ENCODE measurements at places on chromosomes 11 and 22. TPM values are rescaled to one million over a fixed set of nuclear protein-coding genes. Genes with fewer than 3 reads are reported as not detected.

Gene RNH1
- 147 TPM for total RNA-seq

Gene CCDC73
- total RNA-seq: not detected

GRCh38 chr11:76599041-76600013 is 71.2 kb downstream of the LRRC32 start:
- DNase-seq: peak; percentile 86

Gene MS4A12
- not detected for total RNA-seq

GRCh38 chr11:105582497-105582896 is 27.4 kb upstream of the GRIA4 start:
- no peak for DNase-seq

Gene MMP8
- total RNA-seq: 3.3 TPM

GRCh38 chr11:86877503-86877902 is 77.2 kb downstream of the PRSS23 start:
- no peak for DNase-seq

DNA sequence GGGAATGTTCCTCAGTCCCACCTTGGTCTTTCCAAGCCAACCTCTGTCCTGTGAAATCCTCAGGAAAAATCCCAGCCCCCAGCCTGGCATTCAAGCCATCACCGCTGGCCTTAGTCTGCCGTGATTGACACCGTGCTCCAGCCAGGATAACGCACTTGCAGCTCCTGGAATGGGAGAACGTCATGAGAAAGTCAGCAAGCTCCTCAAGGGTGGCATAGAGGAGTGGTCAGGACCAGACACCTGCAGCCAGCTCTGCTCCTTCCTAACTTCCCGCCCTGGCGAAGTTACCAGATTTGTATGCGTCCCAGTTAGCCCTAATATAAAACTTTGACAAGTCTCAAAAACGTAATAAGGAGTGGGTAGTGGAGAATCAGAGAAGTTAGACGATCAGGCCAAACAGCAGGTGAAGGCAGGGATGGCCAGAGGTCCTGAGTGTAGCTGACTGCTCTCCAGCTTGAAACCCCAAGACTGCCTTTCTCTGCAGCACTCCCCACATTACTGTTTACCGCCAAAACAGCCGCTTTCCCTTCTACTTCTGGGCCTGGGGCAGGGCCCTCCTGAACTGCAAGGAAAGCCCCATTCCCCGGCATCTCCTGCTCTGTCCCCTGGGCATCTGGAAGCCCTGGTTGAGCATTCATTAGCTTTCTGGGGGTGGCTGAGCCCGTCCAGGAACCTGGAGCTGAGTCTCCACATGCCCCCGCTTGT is 1.3 kb upstream of the DKK3 start:
- DNase-seq: no peak

Gene HBD
- not detected for total RNA-seq

- no peak for DNase-seq
These were observed at the start of gene CCDC81 for GRCh38 chr11:86374586-86374985. Gene CCDC81 (plus strand): TSS chr11:86374887. CDS start chr11:86375164, 277 bp downstream.

Gene OR51B5
- 1.8 TPM for total RNA-seq

Gene MIAT
- 0.39 TPM for total RNA-seq

Gene KCNK4
- not detected for total RNA-seq

- peak; percentile 40 for DNase-seq
These were observed 85.3 kb upstream of the SYT13 start for GRCh38 chr11:45371251-45372115.

Gene RBMXL2
- not detected for total RNA-seq

Gene MICALL1
- 8.4 TPM for total RNA-seq

Gene PNPLA2
- 10.5 TPM for total RNA-seq

- DNase-seq: peak; percentile 14
These were observed 63.4 kb downstream of the CACNG2 start for GRCh38 chr22:36640106-36640672.

DNA sequence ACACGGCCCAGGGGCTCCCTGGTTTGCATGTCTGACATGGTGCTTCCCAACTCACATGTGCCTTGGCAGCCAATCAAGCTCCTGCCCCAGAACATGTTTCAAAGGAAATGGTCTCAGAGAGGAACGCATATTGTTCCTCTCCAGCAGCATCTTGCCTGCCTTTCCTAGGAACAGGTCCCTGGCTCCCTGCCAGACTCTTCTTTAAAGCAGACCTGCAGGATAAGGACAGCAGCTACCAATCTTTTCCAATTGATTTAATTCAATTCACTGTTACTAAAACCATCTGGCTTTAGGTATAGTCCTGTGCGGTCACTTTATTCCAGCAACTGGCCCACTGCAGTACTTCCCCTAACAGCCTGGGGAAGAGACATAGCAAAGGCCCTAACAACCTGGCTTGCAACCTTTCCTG is 79.9 kb downstream of the AMBRA1 start:
- DNase-seq: no peak

- no peak for DNase-seq
These were observed 214.1 kb downstream of the FAM76B start for GRCh38 chr11:95575517-95575916.

Gene CPSF7
- 44.0 TPM for total RNA-seq

Gene TMEM25
- total RNA-seq: 4.2 TPM

Gene MMP10
- total RNA-seq: 0.24 TPM

GRCh38 chr22:50303848-50304527 is 3.5 kb downstream of the PLXNB2 start:
- no peak for DNase-seq

DNA sequence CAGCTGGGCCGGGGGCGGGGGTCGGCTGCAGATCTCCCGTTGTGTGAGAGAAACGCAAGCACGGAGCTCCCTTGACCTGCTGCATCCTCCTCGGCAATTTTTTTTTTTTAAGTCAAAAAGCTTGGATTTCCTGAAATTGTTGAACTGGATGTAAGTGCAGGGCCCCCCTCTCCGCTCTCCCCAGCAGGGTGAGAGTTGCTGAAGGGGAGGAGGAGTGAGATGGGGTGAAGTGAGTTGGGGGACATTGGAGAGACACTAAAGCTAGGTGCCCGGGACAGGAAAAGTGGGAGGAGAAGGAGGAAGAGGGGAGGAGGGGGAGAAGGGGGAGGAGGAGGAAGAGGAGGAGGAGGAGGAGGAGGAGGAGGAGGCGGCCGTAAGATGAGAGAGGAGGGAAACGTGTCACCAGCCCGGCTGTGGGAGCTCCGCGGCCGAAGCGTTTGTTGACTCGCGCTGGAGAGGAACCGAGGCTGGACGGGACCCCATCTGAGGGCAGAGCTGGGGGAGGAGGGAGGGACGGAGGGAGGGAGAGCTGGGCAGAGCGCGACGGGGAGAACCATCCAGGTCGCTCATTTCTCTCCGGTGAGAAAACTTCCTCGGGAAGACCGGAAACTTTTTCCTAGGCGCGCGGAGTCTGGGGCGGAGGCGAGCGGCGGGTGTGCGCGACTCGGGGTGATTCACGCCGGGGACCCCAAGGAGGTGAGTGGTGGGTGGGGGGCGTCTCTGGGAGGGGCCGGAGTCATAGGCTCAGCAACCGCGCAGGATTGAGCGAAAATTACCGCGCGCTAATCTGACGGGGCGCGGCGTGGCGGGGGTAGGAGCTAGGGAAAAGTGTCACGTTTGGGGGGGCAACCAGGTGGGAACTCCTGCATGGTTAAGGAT is 80.2 kb downstream of the PRR5L start:
- peak; percentile 56 for DNase-seq

Gene LYVE1
- not detected for total RNA-seq

- DNase-seq: no peak
These were observed 16.4 kb downstream of the RPL27A start for GRCh38 chr11:8698917-8699441.

GRCh38 chr11:131146827-131147490 is 223.5 kb upstream of the NTM start:
- no peak for DNase-seq

DNA sequence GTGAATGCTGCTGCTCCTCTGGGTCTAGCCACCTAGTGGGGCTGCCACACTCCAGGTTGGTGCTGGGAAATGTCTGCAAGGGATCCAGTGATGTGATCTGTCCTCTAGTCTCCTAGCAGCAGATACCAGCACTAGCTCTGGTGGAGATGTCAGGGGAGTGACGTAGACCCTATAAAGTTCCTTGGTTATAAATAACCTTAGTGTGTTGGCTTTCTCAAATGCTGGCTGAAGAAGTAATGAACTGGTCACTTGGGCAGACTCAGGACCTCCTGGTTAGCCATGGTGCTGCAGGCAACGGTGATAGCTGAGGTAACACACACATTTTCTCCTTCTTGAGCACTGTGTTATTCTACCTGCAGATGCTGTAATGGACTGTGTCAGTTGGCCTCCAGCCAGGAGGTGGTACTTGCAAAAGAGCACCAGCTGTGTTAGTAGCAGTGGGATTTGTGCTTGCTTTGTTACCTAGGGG is 35.5 kb downstream of the BBOX1 start:
- no peak for DNase-seq

Gene TSGA10IP
- not detected for total RNA-seq

Gene GLYATL1
- total RNA-seq: 1.3 TPM

Gene ACR
- not detected for total RNA-seq

DNA sequence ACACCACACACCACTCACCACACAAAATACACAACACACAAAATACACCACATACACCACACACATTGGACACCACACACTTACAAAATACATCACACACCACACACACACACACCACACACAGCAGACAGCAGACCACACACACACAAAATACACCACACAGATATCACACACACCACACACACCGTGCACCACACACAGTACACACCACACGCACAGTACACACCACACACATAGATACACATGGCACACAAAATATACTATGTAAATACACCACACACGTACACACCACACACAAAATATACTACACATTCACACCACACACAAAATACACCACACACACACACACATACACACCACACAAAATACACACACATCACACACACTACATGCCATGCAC is 1243.5 kb downstream of the BRD1 start:
- no peak for DNase-seq

DNA sequence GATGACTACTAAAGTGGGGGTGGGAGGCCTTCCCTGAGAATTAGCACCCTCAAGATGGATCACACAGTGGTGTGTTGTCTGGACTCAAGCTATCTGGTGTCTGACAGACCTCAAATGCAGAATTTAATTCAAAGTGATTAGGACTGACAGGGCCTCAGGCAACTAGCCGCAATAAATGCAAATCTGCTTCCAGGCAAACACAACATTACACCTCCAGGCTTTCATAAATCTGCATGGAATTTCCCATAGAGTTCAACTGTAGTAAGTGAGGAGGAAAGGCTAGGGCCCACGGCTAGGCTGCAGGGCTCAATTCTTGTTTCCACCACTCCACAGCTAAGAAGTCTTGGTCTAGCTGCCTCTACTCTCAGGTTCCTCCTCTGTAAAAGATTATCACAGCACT is 331.4 kb downstream of the LARGE1 start:
- DNase-seq: no peak

All from RPMI7951 (cell line).